IPS DF 6.9 (cell line): ENCODE measurements at places on chromosomes 11 and 22.

- no peak for DNase-seq
Observed at GRCh38 chr11:35540526-35540925, 15.1 kb upstream of the PAMR1 start.

GRCh38 chr22:19757140-19757984 lies 3.2 kb upstream of the TBX1 start:
- no peak for DNase-seq

DNA sequence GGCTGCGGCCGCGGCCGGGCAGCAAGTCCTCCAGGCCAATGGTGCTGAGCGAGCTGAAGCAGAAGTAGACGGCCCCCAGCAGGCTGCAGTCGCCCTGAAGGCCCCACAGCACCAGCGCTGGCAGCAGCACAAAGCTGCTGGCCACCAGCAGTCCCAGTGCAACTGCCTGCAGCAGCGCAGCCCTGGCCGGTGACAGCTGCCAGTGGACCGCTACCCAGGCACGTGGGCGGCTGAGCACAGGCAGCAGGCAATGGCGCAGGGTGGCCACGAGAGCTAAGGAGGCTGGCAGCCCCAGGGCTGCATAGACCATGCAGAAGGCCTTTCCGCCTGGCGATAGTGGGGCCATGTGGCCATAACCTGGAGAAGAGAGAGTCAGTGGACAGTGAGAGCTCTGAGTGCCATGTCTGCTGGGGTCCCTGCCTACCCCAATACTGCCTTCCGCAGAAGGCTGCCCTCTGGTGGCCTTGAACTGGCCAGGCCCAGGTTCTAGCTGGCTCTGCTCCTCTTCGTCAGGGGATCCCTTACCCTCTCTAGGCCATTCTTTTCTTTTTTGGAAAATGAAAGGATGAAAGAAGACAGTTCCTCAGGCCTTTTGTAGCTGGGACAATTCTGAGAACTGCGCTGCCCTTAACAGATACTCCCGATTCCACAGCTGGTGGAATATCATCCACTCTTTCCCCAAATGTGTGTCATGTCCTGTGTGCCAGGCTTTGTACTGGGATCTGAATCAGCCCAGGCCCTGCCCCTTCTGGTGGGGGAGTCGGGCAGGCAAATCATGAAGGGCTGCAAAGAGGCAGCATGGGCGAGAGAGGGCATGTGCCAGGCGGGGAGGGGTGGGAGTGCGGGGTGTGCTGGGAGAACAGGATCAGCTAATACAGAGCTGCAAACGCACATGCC lies 1.8 kb downstream of the KCNK7 start:
- no peak for DNase-seq

GRCh38 chr11:86129740-86130540 lies 61.1 kb upstream of the PICALM start:
- DNase-seq: no peak

DNA sequence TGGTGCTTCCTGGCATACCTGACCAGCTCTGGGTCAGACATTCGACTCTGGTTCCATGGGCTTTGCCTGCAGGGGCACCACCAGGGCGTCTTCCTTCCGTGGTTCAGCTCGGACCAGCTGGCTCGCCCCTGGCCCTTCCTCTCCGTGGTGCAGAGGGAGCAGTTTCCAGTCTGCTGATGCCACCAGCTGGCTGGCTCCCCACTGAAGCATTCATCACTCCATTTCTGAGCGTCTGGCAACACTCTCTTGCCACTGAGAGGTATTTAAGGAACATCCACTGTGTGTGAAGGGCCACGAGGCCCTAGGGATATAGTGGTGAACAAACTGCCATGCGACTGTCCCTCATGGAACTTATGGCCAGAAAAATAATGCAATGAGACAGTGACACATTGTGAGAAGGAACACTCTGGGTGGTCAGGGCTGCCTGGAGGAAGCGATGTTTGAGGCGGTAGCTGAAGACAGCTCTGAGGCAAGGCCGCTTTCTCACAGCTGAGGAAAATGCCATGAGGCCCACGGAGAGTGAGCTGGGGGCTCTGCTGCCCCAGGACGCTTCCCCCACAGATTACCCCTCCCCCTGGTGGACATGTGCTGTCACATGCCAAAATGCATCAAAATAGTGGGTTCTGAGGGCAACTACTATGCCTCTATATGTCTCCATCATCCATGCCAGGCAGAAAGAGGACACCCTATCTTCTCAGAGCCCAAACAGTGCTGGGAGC lies 44.9 kb upstream of the ARFGAP3 start:
- no peak for DNase-seq

DNA sequence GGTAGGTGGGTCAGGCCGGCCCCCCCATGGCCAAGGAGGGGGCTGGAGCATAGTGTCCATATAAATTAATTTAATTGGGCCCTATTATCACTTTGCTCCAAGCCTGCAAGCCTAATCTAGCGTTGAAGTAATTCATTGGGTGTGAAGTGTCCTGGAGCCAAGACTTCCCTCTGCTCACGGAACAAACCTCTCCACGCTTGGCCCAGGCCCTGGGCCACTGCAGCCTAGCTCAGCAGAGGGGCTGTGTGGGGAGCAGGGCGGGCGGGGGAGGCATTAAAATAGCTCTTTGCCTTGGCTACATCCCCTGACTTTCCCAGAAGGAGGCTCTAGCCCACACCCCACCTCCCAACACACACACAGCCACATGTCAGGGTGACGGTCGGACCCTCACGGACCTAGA lies 73.5 kb downstream of the THAP12 start:
- DNase-seq: no peak

DNA sequence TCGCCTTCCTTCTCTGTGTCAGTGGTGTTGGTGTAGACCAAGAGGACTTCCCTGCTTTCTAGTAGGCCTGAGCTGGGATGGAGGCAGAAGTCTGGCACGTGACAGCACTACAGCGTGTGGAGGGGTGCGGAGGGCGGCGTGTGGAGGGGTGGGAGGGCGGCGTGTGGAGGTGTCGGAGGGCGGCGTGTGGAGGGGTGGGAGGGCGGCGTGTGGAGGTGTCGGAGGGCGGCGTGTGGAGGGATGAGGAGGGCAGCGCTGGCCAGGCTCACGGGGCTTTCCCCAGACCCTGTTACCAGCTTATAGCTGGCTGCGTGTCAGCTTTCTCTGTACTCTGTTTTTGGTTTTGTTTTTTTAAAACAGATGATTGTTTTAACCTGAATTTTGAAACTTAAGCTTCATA lies 45.7 kb upstream of the CTTN start:
- DNase-seq: no peak

- DNase-seq: no peak
Observed at GRCh38 chr11:85791409-85791990, 19.4 kb downstream of the SYTL2 start.

DNA sequence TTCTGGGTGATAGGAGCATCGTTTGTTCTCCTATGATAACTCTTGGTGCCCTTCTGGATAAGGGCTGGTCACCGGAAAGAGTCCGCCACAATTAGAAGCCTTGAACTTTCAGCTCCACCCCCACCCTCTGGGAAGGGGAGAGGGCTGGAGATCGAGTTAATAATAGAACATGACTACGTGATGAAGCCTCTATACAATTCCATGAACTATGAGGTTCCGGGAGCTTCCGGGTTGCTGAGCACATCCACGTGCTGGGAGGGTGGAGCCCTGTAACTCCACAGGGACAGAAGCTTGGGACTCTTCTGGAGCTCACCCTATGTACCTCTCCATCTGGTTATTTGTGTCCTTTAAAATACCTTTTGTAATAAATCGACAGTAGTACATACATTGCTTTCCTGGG lies 40.3 kb downstream of the ARHGAP42 start:
- no peak for DNase-seq

GRCh38 chr11:107183953-107184352 lies 165.7 kb upstream of the GUCY1A2 start:
- DNase-seq: no peak

DNA sequence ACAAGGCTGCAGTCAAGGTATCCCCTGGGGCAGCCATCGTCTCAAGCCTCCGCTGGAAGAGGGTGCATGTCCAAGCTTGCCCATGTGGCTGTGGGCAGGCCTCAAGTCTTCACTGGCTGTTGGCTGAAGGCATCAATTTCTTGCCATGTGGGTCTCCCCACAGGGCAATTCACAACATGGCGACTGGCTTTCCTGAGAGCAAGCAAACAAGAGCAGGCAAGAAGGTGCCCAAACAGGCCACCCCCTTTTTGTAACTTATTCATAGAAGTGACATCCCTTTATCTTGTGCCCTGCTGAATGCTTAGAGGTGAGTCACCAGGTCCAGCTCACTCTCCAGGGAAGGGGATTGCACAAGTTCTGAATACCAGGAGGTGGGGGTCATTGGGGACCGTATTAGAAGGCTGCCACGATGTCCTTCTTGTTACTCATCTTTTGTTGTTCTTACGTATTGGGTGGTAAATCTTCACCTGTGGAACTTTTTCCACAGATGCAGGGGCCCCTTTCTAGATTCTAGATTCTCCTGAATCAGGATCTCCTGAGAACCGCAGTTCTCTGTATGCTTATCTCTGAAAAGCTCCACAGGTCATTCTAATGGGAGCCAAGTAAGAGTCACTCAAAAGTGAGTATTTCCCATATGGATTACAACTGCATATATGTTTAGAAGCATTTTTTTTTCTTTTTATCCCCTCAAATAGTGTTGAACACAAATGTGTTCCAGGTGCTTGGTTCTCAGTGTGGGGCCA lies 44.2 kb upstream of the MICAL2 start:
- no peak for DNase-seq

GRCh38 chr22:44218071-44218470 lies 37.3 kb downstream of the PARVG start:
- DNase-seq: no peak

DNA sequence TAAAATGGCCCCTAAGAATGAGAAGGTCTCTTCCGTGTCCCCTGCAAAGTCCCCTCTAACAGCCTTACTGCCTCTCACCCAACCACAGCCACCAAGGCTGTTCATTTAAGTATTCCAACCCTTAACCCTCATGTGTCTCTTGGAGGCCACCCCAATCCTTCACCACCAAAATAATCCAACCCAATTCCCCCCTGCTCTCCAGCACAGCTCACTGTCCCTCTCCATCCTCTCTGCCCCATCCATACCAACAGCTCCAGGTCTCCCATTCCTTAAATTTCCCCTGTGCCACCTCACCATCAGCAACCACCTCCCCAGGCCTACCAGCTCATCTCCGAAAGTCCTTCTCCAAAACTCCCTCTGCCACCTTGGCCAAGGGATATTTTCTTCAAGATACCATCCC lies 1.4 kb downstream of the FAM168A start:
- no peak for DNase-seq

- no peak for DNase-seq
Observed at GRCh38 chr11:78535920-78536319, 38.7 kb downstream of the NARS2 start.

GRCh38 chr11:14269692-14270573 lies 89.0 kb downstream of the RRAS2 start:
- no peak for DNase-seq

GRCh38 chr22:31269892-31270579 lies 22.3 kb downstream of the PIK3IP1 start:
- DNase-seq: no peak

GRCh38 chr11:78784321-78785061 lies 209.8 kb upstream of the NARS2 start:
- no peak for DNase-seq

DNA sequence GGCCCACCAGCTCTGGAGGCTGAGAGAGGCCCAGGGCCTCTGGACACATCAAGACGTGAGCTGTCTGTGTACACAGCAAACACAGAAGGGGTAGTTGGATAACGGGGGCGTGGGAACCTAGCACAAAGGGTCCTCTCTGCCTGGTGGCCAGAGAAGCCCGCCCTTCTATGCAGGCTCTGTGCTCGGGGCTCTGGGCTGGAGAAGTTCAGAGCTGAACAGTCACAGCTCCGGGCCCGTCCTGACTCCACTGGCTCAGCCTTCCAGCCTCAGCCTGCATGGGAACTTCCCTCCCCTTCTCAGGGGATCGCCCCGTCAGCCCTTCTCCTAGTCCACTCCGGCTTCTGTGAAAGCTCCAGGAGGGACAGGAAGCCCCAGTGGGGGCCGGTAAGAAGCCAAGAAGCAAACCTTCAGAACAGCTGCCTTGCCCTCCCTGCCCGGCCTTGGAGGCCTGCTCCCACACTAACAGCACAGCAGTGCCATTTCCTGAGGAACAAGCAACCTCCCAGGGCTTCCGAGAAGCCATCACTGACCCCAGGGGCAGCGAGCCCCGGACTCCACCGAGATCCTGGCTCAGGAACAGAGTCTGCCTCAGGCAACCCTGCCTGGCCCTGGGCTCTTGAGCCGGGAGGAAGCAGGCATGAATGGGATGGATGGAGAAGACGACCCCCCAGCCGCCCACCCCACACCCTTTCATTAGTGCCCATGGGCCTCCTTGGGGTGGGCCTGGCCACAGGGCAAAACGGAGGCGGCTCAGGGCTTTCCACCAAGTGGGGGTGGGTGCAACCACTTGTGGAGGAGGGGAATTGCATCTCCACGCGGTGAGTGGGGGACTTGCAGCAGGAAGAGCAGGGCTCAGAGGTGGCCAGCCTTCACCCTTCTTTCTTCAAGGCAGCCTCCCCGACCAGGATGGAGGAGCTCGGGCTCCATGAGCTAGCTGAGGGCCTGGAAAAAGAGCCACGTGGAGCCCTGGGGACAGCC lies 119.8 kb downstream of the ST3GAL4 start:
- no peak for DNase-seq

GRCh38 chr22:44428941-44429830 lies 68.8 kb downstream of the RTL6 start:
- DNase-seq: no peak

GRCh38 chr22:23772649-23773473 lies at the start of gene MMP11:
TSS of gene MMP11 (plus strand) at chr22:23772849. CDS start at chr22:23772871, 22 bp downstream.
- DNase-seq: no peak

DNA sequence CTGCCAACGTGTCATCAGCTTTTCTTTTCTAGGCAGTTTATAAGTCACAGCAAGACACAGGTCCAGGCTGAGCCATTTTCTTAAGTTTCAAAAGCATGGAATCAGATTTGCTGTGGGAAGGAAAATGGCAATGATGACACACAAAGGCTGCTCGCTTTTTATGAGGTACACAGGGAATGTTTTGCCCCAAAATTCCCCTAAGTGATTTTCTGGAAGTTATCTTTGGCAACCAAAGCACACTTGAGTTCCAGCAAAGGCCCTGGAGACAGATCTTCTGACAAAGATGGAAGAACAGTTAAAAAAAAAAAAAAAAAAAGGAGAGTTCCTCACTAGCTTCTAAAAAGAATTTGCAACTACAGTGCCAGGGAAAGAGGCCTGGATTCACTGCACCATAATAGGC lies 260.8 kb downstream of the LARGE1 start:
- no peak for DNase-seq

GRCh38 chr11:74702383-74703007 lies 28.7 kb downstream of the CHRDL2 start:
- peak; percentile 57 for DNase-seq

GRCh38 chr11:66665369-66665768 lies 12.3 kb downstream of the RBM4B start:
- no peak for DNase-seq
